Left lobe of liver (tissue), 2 donors: ENCODE measurements at places on chromosomes 12 and 14.

DNA sequence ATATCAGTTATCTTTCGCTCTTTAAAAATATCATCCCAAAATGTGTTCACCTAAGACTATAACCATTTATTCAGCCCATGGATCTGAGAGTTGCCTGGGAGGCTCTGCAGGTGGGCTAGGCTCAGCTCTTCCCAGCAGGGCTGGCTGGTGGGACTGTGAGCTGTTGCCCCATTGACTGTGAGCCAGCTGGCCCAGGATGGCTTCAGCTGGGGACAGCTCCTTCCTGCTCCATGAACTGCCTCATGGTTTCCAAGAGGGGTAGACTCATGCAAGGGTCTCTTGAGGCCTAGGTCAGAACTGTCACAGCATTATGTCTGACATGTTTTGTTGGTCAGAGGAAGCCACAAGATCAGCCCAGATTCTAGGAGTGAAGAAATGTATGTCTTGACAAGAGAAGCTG, 114.1 kb upstream of the E2F7 start:
- no peak for DNase-seq

DNA sequence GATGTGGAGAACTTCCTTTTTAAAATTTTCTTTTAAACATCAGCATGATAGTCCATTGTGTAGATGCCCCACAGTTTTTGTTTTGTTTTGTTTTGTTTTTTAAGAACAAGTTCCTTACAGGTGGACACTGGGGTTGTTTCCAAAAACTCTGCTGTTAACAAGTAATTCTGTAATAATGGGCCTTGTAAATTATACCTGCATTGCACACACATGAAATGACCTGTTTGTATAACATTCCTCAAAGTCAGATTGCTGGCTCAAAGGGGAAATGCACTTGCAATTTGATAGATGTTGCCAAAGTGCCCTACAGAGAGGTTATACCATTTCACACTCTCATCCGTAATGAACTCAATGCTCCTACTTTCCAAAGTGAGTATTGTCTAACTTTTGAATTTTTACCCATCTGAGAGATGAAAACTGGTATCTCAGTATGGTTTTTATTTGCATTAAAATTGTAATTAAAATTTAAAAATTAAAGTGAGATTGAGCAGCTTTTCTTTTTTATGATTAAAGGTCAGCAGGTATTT, 89.2 kb downstream of the SPPL3 start:
- no peak for DNase-seq

- no peak for DNase-seq
These were observed 140.5 kb downstream of the PHLDA1 start for GRCh38 chr12:75891072-75891471.

- DNase-seq, result no peak
These were observed 484.7 kb downstream of the LRIG3 start for GRCh38 chr12:58435647-58436046.

GRCh38 chr12:52063082-52063924, 6.5 kb upstream of the ATG101 start:
- no peak for DNase-seq

GRCh38 chr12:124504273-124505000, 63.0 kb downstream of the NCOR2 start:
- DNase-seq, result no peak

DNA sequence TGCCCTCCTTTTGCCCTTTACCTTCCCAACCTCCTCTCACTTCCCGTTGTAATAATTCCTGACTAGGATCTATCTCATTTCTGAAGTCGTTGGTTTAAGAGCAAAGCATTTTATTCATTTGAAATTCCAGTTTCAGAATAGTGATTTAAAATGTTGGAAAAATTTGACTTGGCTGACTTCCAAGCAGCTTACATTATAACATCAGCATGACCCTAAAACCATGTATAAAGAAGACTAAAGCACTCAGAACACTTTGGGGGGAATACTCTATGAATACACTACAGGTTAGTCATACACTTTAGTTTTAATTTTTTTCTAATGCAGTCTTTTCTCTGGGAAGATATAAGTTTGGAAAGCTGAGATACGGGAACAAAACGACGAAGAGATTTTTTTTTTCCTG, 161.1 kb downstream of the BTG1 start:
- DNase-seq, result no peak

DNA sequence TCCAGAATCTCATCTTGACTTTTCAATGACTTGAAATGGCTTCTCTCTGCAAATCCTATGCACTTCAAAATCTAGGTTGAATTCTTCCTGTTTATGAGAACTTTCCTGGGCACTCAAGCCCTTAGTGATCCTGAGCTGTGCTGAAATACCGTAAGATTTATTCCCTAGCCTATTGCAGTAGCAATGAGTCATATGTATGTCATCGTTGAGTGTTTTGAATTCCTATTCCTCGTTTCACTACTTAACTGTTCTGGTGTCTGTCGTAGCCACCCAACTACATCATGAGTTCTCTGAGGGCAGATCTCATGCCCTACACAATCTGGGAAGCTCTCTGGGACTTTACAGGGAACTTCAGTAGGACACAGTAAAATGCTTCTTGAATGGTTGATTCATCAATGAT, 190.8 kb upstream of the TMEM132C start:
- no peak for DNase-seq

GRCh38 chr14:23245282-23245681, 7.5 kb downstream of the RNF212B start:
- DNase-seq, result no peak
